Left kidney (tissue), 8 donors: ENCODE measurements at places on chromosomes 4 and X.

DNA sequence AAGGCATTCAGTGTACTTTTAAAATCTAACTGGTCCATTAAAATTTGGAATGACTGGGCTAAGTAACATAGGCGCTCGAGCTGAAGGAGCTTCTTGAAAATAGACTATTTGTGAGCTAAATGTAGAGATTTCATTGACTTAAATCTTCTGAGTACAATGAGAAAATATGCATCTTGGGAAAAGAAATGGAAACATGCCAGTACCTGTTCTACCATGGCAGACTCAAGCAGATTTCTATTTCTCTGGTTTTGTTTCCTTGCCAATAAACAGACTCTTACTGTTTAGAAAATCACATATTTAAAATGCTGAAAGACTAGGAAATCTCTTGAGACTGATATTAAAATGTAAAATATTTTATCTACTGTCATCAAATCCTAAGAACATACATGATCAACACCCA is 678.1 kb downstream of the FAT4 start:
- no peak for DNase-seq

DNA sequence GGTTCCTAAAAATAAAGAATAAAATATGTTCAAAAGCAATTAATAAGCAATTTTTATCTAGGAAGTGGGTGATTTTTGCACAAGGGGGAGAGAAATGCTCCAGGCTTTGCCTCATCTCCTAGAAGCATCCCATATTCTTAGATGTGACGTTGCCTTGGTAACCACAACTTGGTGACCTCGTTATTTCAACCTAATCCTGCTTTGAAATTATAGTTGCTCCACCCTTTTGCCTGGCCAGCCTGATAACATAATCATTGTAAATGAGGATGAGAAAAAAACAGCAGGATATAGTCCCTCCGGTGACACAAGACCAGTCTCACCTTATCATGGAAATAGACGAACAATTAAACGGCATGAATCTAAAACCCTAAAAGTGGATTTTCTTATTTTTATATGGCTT is 194.4 kb downstream of the QDPR start:
- DNase-seq, result no peak

DNA sequence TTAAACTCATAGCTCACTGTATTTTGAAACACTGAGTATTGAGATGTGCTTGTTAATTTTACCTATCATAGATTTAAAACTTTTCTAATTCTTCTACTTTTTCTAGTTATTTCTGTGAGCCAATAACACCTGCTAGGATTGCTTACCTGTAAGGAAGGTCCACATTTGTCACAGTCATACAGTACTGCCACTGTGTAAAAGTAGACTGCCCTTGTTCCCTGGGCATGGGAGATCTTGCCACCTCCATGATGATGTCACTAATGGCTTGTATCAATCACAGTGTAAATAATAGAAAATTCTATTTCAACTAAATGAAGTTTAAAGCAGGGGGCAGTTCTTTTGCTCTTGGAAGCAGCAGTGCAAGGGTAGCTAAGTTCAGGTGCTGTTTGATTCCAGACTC is 35.9 kb downstream of the GK start:
- DNase-seq, result no peak

- DNase-seq, result no peak
Measured at GRCh38 chrX:110989447-110989846, 106.5 kb upstream of the PAK3 start.
